ENCODE measurements at places on chromosomes 4 and X.
A peak's percentile ranks its signal among the peaks of the same experiment; 100 is the strongest.

DNA sequence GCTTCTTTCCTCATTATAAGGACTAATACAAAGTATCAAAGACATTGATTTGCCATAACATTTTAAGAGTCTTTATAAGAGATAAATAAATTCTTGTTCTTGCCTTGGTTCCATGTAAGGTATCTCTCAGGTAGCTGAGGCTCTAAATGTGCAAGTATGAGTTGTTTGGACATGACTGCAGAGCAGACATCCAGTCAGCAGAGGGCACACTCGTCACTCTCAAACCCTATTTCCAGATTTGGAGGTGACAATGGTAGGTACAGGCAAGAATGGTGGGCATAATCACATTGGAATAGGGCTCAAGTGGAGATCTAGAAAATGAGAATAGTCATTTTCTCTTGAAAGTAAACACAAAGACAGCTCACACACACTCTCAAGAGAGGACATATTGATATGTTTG lies 133.3 kb upstream of the ZIC3 start:
- peak; percentile 3 for DNase-seq

DNA sequence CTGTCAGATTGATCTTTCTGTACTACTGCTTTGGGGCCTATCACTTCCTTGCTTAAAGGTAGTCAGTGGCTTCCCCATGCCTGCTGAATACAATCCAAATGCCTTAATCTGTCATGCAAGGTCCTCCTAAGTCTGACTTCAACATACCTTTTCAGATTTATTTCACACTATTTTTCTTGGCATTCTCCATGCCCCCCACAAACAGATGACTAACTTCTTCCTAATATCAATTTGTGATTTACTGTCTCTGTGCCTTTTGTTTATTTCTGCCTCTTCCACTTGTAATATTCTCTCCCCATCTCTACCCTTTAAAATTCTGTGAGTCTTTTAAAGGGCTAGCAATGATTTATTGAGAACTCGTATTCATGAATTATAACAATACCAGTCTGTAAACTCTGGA lies 41.8 kb downstream of the OCRL start:
- no peak for DNase-seq

DNA sequence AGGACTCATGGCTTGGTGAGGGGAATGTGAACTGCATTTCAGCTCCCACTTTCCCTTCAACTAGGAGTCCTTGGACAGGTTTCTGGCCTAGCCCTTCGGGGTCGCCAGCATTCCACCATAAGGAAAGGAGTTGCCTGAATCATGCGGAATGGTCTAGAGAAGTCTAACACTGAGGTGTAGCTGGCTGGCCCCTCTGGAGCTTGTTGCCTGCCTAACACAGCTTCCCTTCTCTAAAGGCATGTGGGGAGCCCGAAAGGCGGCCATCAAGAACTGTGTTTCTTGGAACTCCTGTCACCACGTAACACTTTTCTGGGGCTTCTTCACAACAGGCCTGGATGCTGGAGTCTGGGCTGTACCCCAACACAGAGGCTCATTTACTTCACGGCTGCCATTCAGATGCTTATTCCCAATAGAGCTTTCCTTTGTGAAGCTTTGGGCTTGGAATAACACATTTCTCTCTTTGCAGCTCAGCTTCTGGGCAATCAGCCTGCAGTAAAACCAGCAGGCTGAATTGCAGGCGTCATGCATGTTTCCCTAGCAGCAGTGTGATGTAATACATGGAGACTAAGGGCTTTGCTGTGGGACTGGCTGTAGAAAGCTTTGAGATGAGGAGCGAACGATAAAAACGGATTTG lies 5.4 kb downstream of the GABRQ start:
- DNase-seq = no peak

- peak; percentile 5 for DNase-seq
Observed at GRCh38 chrX:39253551-39253950, 452.3 kb downstream of the MID1IP1 start.

DNA sequence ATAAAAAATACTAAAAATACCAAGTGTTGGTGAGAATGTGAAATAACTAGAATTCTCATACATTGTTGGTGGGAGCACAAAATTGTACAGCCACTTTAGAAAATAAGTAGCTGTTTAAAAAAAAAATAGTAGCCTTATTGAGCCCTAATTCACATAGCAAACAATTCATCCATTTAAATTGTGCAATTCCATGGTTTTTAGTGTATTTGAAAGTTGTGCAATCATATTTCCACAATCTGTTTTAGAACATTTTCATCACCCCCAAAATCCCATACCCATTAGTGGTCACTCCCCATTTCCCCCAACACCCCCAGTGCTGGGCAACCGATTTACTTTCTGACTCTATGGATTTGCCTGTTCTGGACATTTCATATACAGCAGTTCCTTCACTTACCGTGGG lies 37.1 kb downstream of the STX18 start:
- DNase-seq = no peak

- DNase-seq = no peak
Observed at GRCh38 chr4:158965226-158965625, 137.7 kb upstream of the RAPGEF2 start.

- DNase-seq = no peak
Observed at GRCh38 chrX:121161501-121161933, 114.1 kb downstream of the GLUD2 start.

GRCh38 chrX:102765217-102765616 lies 44.7 kb downstream of the GPRASP3 start:
- peak; percentile 38 for DNase-seq

GRCh38 chr4:2049381-2049780 lies 9.7 kb upstream of the NAT8L start:
- no peak for DNase-seq

GRCh38 chr4:76208005-76208765 lies 5.4 kb downstream of the SCARB2 start:
- DNase-seq = peak; percentile 78

DNA sequence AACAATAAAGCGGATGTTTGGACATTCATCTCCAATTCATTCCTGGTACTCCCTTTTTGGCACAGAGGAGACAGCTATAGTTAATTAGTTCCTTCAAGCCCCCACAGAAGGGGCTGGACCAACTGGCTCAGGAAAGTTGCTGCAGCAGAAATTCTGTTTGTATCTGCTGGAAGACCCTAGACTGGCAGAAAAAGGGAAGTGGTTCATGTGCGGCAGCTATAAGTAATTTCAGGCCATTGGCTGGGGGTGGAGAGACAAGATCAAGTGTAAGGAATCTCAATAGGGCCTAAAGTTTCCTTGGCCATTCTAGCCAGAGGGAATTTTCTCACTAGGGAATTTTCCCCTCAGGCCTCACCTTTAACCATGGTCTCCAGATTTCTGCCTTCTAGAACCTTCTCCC lies 89.9 kb upstream of the DHX15 start:
- no peak for DNase-seq

DNA sequence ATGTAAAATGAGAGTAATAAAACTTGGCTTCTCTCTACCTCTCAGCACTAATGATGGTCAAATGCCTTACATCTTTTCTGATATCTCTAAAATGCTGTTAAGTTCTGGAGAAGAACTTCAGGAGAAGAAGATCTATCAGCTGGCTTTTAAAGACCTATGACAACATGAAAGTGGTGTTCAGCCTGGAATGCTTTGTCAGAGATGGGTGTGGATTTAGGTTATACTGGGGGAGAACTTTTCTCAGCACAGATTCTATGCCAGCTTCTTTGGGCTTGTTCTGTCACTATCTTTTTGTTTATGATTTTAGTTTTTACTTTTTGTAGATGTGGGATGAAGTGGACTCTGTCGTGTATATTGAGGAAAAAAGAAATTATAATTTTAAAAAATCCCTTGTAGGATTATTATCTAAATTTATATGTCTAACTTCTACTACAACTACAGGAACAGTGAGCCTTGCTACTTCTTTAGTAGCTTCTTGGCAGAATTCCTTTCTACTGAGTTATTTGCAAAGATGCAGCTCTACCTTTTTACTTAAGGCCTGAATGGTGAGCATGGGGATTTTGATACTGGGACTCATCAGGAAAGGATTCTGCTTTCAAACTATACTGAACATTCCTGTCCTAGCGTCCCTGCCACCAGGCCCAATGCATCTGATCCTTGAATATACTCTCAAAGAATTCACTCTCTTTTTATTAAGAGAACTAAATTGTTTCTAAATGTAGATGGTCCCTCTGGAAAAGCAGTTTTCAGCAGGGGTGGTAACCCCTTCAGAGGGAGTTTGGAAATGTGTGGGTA lies 19.6 kb downstream of the CYP2U1 start:
- DNase-seq = no peak

- no peak for DNase-seq
Observed at GRCh38 chrX:19005909-19006308, 22.0 kb upstream of the PHKA2 start.

DNA sequence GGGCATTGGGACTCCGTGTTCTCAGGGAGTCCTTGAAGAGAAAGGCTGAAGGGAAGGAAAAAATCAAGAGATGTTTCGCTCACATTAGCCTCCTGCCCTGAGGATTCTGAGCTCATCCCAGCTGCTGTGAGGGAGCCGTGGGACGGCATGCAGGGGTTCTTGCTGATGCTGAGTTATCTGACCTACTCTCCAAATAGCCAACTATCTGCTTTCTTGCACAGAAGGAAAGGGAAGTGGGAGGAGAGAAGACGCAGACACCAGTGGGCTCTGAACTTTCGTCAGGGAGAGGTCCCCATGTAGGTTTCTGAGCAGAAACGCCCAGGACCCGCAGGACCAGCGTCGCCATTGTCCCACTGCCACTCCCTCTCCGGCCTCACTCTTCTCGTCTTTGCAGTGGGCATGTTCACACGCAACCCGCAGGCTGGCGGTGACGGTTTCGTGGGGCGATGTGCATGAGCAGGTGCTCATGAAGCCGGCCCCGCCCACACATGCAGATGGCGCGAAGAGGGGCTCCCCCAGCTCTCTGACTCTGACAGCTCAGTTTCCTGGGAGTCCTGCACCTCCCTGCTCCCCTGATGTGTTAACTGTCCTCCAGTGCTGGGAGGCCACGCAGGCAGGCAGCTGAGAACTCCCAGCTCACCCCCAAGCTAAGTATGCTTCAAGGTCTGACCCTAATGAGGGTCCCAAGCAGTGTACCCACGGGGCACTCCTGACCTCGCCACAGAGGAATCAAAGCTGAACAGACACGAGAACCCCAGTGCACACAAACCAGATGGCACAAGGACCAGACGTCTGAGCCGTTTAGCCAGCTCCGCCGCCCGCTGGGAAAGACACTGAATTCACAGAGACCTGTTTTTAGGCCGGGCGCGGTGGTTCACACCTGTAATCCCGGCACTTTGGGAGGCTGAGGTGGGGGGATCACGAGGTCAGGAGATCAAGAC lies 13.6 kb upstream of the ABLIM2 start:
- DNase-seq = no peak

GRCh38 chrX:154348646-154349358 lies 25.6 kb downstream of the FLNA start:
- no peak for DNase-seq

DNA sequence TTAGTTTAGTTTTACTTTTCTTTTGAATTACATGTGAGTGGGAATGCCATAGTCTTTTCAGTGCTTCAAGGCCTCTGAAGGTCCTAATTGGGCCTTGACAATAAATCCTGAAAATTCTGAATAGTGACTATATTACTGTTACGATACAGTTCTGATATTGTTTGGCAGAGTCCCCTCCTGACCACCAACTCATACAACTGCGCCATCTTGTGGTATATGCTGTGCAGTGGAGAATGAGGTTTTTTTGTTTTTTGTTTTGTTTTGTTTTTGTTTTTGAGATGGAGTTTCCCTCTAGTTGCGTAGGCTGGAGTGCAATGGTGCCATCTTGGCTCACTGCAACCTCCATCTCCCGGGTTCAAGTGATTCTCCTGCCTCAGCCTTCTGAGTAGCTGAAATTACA lies 56.6 kb upstream of the CHRDL1 start:
- no peak for DNase-seq

DNA sequence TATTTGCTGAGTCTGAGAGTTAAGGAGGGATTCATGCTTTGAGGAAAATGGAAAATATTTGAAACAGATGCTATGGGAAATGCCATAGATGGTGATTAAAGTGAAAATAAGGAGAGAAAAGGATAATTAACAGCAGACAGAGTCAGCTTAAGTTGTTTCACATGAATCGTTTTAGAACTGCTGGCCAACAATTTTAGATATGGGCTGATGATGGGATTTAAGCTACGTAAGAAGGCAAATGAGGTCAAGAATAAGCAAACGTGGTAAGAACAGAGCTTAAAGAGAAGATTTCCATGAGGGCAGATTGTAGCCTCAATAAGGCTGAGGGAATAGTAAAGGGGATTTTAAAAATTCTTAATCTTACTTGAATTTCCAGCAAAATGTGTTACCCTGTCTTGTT lies 77.9 kb downstream of the MFAP3L start:
- no peak for DNase-seq

DNA sequence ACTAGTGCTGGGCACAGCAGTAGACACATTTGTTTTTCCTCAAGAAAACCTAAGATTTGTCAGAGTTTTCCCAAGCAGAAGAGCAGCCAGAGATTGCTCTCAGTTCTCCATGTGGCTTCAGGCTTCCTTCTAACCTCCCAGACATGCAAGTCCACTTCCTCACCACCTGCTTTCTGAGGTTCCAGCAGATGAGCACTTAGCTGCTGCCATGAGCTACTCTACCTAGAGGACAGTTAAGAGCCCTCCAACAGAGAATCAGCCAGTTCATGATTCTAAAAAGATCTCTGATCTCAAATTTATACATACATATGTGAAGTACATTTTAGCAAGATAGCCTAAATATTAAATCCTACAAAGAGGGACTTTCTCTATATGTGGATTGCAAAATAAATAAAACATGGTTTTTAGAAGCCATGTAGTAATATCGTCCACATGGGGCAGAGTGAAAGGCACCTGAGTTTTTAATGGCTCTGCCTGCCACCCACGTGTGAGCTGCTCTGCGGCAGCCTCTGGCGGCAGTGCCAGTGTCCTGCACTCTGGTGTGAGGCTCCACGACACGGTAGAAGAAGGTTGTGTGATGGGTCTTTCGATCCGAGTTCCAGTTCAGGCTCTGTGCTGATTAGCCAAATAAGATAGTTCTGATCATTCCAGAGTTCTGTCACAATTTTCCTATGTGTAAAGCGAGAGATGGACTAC lies 10.3 kb downstream of the CYP4V2 start:
- DNase-seq = no peak

DNA sequence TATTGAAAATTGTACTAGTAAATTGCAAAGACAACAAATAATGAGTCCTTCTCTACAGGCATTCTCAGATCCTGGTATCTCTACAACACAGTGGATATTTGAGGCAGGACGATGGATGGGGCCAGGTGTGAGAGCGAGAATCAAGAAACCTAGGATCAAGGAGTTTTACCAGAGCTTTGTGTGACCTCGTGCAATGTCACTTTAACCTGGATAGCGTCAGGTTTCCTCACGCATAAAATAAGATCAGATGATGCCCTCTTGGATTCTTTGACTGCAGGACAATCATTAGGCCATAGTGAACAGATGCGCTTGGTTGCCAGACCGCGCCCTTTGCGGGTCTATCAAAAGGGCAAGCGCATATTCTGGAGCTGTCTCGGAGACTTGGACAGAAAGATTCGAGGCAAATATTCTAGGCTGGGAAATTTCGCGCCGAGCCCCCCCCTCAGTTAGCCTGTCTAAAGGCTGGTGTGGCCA lies 66.6 kb downstream of the FBXO8 start:
- no peak for DNase-seq

DNA sequence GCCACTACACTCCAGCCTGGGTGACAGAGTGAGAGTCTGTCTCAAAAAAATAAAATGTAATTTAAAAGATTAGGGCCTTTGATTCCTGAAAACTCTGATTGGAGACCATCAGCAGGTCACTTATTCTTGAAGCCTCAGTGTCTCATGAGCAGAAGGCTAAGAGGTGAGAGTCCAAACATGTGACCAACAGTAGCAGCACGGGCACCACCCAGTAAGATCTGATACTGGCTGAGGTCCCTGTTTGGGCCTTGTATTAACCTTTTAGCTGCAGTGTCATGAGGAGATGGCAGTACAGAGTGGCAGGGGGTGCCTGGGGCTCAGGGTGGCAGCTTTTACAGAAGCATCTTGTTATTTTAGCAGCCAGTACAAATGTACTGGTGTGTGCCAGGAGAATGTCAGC lies 89.3 kb downstream of the FHDC1 start:
- DNase-seq = no peak
